HT1080 (cell line): ENCODE measurements at places on chromosomes 7 and 10.

- DNase-seq, result no peak
These were observed 33.2 kb upstream of the DNAAF5 start for GRCh38 chr7:693280-693679.

- DNase-seq, result no peak
These were observed 86.3 kb downstream of the PALS2 start for GRCh38 chr7:24659505-24659904.

DNA sequence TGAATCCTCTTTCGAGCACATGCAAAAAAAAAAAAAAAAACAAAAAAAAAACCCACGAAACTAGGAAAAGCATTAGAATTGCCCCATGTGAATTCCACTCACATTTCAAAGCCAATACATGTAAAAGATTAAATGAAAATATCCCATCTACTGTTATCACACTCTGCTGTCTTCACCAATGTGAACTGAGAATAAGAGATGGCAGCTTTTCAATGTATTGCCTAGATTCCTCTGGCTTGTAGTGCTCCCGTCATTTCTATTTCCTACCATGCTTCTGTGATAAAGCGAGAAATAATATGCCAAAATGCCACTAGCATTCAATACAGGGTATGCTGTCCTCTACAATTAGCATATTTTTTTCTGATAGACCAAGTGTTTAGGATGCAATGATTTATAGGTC, 517.0 kb downstream of the NRG3 start:
- no peak for DNase-seq

- DNase-seq, result no peak
These were observed 93.8 kb downstream of the C1GALT1 start for GRCh38 chr7:7276161-7276560.

DNA sequence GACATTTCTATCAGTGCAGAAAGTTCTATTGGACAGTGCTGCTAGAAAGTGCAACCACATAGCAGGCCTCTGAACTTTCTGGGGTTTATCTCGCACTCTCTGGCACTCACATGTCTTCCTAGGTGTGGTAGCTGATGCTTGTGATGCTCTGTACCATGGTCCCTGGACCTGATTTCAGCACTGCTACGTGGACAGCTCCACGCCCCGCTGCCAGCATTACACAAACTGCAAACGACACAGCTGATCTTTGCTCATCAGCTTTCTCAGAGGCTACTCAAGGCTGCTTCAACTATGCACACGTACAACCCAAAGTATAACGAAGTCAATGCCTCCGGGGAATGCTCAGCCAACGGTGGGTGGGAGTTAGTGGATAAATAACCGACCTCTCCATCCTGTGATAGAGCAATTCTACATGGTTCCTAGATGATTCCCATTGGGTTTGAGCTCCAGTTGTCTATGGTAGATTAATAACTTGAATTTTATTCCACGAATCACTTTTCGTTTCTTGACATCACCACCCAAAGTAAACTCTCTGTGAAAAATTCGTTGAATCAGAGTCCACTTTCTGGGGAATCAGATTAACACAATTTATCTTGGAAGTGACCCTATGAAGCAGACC, 302.5 kb downstream of the ACTR3B start:
- DNase-seq, result peak; percentile 15

DNA sequence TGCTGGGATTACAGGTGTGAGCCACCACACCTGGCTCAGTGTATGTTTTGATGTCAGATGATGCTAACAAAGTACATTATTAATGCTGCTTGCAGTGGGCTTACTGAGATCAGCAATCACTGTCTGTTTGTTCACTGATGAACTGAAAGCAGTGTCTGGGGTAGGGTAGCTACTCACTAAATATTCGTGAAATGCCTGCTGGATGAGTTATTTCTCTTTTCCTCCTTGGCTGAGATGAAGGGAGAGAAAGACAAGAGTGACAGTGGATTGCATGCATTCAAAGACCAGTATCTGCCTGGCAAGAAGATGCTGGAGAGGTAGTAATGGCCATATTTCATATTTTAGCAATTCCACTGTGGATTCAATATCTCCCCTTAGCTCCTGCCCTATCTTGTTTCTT, 32.3 kb downstream of the FAM107B start:
- no peak for DNase-seq

- no peak for DNase-seq
These were observed 21.7 kb upstream of the WNT16 start for GRCh38 chr7:121307021-121307574.

- DNase-seq, result no peak
These were observed 159.9 kb upstream of the MGMT start for GRCh38 chr10:129307141-129307540.

- DNase-seq, result no peak
These were observed 110.6 kb downstream of the RNLS start for GRCh38 chr10:88472540-88472939.

DNA sequence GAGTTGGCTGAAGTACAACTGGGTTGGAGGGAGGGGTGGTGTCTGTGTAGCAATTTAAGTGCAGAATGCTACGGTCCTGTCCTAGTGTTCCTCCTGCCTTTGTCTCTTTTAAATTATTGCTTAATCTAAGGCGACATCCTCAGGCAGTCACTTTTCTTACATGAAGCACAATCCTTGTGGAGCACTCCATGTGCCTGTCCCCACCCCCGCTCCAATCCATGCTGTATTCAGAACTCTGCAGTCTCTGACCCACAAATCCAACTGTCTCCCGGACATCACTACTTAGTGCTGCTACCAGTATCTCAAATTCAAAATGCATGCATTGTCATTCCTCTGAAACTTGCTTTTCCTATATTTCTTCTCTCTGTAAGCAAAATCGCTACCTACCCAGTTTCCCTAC, 91.4 kb upstream of the FAM133B start:
- no peak for DNase-seq

DNA sequence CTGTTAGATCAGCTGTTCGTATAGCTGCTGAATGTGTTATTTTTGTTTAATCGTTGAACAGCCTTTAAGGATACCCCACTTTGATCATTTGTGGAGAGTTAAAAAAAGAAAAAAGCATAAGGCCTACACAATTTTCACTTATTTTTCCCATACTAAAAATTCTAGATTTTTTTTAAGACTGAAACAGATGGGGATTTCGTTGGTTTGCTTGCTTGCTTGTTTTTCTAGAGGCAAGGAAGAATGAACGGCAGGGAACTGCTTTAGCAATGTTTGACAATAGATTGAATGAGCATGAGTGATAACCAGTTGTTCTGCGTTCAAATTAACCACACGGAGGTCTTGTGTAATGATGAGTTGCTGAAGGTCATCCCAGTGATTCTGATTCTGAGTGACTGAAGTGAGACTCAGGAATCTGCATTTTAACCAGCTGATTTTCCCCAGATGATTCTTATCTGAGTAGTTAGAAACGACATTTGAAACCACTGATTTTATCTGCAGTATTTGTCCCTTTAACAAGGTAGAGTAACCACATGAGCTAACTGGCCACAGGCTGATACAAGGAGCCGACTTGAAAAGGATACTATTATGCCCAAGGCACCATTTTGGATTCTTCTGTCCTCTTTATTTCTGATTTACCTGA, 85.9 kb downstream of the GPR37 start:
- DNase-seq, result no peak

DNA sequence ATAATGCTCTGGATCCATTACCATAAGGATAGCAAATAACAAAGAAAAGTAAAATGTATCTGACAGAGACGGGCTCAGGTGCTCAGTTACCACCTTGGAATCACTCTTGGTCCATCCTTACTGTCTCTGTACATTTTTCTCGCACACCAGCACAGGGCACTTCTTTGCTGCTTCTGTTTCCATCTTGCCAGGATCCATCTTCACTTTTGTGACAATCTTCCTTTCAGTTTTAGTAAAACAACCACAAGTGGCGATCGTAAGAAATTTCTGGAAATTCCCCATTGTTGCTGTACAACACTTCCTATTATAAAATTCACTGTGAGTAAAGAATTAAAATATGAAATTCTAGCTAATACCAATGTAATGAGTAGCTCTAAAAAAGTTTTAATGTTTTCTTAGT, 695.5 kb downstream of the GRM8 start:
- DNase-seq, result no peak

GRCh38 chr7:78760620-78761355, 692.7 kb downstream of the MAGI2 start:
- no peak for DNase-seq

- no peak for DNase-seq
These were observed 60.0 kb upstream of the BMS1 start for GRCh38 chr10:42722575-42722974.

DNA sequence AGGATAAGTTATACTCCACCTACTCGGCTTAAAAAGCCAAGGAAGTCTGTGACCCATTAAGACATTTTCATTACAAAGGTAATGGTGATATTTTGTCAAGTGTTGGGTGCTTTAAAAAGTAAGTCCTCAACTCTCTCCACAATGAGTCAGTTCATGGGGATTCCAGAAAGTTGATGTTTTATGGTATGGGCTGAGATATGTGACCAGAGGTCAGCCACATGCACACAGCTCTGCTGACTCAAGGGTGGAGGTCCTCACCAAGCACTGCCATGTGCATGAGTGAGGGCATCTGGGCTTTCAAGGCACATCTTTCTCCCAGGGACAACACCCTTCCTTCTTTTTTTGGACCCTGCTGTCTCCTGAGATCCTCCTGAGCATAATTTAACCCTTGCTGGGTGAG, 292.9 kb downstream of the PTEN start:
- peak; percentile 91 for DNase-seq

DNA sequence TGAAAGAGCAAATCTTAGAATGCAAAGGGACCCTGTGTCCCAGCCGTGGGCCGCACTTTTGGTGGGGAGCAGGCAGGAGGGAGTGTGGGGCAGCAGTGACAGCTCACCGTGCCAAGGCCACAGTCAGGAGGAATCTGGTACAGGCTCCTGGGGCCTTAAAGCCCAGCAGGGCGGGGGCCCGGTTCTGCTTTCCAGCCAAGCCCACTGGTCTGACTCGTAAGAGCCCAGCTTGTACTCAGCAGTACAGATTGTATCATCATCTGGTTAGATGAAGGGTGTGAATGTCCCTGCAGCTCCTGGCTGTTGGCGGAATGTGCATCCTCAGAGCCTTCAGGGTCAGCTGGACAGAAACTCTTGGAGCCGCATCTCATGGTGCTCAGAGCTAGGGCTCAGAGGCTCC, 30.5 kb upstream of the TRIM8 start:
- no peak for DNase-seq

DNA sequence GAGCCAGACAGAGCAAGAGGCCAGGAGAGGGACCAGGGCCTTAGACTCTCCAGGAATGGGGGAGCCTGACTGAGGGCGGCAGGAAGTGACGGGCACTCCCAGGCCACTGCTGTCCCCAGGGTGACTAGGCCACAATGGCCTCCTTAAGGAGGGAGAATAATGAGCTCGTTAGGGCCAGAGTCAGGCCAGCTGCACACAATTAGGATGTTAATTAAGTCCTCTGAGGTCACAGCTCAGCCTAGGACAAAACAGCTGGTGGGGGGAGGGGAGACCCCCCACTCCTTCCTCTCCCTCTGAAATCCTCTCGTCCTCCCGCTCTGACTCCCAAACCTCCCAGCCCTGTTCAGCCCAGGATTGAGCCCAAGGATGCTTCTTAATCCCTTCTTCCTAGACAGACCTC, 143.0 kb downstream of the NEURL1 start:
- no peak for DNase-seq

- no peak for DNase-seq
These were observed 218.6 kb upstream of the FZD1 start for GRCh38 chr7:91045606-91046005.

DNA sequence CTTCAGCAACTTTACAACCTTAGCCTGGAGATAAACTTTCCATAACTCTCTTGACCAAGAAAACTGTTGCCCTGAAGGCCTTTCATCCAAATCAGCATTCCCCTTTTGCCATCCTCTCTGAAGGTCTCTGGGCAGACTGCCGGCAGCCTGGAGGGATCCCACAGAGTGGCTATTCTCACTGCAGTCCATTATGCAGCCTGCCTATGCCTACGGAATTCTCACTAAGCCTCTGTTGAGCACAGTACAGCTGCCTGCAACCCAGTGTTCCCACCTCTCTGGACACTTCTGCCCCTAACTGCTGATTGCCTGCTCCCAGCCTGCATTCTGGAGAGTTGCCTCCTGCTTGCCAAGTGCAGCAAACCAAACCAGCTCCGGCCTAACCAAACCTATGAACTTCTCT, 548.9 kb upstream of the STEAP1 start:
- no peak for DNase-seq

DNA sequence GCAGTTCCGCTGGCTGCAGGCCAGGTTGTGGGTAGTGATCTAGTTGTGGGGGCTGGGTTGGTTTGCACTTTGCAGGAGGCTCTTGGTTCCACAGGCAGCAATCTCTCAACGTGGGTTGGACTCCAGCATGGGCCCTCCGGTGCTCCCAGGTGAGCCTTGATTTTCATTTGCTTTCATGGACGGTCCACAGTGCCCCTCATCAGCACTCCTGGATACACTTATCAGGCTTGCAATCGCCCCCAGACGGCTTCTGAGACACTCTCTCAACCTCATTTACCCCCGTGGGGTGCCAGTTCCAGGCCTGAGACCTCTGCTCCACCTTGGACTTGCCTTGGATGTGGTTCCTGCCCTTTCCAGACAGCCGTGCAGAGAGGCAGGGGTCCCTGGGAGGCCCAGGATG, 31.3 kb upstream of the ZNF273 start:
- no peak for DNase-seq

DNA sequence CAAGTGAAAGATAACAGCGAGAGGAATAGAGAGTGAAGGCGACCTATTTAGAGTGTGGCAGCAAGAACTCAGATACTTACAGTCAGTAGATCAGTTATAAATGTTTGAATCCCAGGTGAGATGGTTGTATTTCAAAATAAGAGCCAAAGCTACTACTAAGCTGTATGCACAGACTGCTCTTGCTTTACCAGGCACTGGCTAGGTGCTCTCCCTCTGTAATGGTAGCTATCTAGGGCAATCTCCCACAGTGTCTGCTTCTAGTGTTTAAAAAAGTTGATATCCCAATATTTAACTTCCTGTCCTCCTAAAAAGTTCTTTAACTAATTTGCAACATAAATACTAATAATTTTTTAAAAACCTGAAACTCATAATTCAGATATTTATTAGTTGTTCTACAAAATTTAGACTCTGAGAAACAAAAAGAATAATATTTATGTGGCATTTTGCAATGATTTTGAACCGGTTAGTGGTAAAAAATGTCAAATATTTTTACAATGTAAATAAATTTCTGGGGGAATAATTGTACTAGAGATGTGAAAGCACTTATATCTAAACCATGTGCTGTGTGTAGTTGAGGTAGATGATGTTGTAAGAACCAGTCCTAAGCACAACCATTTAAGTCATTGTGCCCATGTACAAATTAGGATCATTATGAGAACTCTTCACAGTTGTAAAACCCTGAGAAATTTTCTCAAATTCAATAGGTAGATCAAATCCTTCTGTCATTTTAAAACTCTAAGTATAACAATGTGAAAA, 349.3 kb upstream of the SEMA3D start:
- no peak for DNase-seq

DNA sequence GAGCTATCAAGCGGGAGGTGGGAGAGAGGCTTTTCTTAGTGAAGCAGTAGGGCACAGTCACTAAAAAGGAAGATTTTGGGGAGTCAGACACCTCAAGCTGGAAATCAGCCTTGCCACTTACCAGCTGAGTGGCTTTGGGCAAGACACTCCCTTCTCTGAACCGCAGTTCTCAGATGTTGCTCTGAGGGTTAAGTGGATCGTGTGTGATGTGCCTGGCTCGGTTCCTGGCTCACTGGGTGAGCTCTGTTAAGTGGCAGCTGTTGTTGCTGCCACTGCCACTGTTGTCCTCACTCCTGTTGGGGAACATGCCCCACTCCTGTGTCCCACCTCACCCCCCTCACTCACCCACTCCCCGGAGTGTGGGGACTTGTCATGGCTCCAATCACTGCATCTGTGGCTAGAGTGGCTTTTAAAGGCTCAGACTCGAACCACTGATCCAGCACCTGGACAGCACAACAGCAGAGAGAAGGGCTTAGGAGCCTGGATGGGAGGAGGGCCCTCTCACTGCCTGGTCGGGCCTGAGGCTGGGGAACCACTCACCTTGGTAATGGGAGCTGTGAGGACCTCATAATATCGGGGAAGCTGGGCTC, 20.0 kb downstream of the PYROXD2 start:
- DNase-seq, result no peak
